GM04503 (cell line): ENCODE measurements at places on chromosomes 7 and 10.

GRCh38 chr7:32519763-32520162, 24.5 kb downstream of the AVL9 start:
- no peak for DNase-seq

DNA sequence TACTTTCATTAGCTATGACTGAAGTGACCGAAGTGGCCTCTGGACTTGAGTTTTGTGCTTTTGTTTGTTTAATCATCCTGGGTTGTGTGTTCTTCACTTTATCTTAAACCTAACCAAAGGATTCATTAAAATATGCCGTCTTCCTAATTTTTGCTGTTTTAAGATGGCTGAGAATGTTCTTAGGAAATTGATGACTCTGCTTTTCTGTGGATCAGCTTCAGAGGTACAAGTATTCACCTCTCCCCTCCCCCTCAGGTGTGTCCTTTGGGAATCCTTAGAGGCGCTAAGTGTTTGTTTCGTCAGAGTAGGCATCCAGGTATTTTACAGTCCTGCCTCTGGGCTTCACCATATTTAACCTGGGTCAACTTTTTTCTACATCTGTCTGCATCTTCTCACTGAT, 1.1 kb downstream of the CCDC126 start:
- no peak for DNase-seq

GRCh38 chr7:64887756-64888508, 15.1 kb upstream of the ZNF273 start:
- no peak for DNase-seq

DNA sequence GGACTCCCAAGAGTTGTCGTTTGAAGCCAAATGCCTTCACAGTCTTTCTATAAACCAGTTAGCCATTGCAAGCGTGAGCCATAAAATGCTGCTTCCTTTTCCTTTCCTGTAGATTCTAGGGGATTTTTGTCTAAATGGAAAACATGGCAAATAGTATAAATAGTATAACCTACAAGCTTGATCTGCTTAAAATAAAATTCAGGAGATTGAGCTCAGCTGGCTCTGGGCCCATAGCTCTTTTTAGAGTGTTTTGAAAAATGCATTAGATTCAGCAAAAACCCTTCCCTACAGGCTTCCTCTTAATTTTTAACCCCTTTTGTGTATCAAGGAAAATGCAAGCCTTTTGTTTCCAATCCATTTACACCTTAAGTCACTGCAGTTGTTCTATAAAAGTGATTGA, 190.1 kb upstream of the GDF10 start:
- no peak for DNase-seq

- no peak for DNase-seq
Observed at GRCh38 chr7:54354436-54354835, 187.7 kb upstream of the VSTM2A start.
